ENCODE measurements at places on chromosomes 2 and 18. TPM values are rescaled to one million over a fixed set of nuclear protein-coding genes. Genes with fewer than 3 reads are reported as not detected.

DNA sequence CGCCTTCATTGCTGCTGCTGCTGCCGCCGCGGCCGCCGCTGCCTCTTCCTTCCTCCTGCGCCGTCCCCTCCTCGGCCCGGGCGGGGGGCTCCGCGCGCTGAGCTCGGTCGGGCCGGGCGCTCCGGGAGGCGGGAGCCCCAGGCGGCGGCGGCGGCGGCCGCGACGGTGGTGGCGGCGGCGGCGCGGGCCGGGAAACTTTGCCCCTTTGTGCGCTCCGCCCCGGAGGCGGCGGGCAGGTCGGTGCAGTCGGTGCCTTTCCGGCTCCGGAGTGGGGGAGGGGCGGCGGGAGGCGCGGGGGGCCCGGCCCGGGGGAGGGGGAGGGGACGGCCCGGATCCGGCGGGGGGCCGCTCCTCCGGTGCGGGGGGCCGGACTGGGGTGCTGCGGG lies 205 bp downstream of the TET3 start:
- no peak for DNase-seq

DNA sequence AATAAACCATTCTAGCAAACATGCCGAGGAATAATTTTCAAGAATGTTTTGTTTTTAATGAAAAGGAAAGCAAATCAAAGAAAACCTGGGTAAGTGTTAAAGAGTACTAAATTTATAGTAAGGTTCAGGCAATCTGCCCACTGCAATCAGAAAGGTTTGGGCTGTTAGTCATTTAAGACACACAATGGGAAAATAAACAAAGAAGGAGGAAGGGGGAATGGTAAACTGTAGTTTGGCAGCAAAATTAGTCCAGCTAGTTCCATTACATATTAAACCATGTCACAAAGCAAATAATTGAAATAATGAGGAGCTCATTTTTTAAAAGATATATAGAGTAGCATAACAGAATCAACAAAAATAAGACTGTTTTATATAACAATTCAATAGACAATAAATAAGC lies 87.5 kb upstream of the COPS8 start:
- no peak for DNase-seq

GRCh38 chr2:45373534-45373933 lies 237.5 kb downstream of the SRBD1 start:
- DNase-seq: no peak

The ARHGAP25 gene
- total RNA-seq: 37.7 TPM
